ENCODE measurements at places on chromosomes 16 and 17. TPM values are rescaled to one million over a fixed set of nuclear protein-coding genes. Genes with fewer than 3 reads are reported as not detected.

SOX8 gene
- 0.17 TPM for polyA plus RNA-seq

NEUROD2 gene
- not detected for polyA plus RNA-seq

WFIKKN1 gene
- polyA plus RNA-seq, result 1.8 TPM

DNA sequence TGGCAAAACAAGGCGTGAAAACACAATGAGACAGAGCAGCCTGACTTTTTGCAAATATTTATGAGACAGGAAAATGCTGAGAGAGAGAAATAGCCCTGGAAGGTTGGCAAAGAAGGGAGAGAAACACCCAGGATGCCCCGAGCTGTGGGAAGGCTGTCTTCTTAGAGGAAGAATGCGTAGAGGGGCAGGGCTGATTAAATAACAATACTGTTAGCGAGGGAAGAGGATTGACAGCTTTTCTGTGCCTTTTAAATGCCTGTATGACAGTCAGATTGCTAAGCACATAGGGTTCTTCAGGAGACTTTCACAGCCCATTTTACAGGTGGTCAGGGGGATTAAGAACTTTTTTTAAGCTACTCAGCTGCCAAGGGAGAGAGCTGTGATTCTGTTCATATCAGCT lies 219.2 kb downstream of the SHISA9 start:
- no peak for DNase-seq
- H3K4me1 ChIP-seq, result no peaks in the 10 kb centered on the region
- H3K36me3 ChIP-seq, result no peaks in the 10 kb centered on the region
- H3K27ac ChIP-seq, result no peak overlapping the region
- H3K4me3 ChIP-seq, result no peak overlapping the region

- DNase-seq, result no peak
- no peak overlapping the region for H3K4me3 ChIP-seq
- no peaks in the 10 kb centered on the region for H3K4me1 ChIP-seq
- H3K27ac ChIP-seq, result no peak overlapping the region
Measured at GRCh38 chr17:42039794-42040763, 10.3 kb downstream of the C17orf113 start.

TBC1D3K gene
- polyA plus RNA-seq, result not detected

- H3K27ac ChIP-seq, result no peak overlapping the region
- no peak for DNase-seq
- H3K4me3 ChIP-seq, result no peak overlapping the region
- no peaks in the 10 kb centered on the region for H3K4me1 ChIP-seq
Measured at GRCh38 chr17:49843774-49844350, 4.0 kb downstream of the TAC4 start.

C16orf54 gene
- polyA plus RNA-seq, result 0.39 TPM

PRSS33 gene
- polyA plus RNA-seq, result not detected

DNA sequence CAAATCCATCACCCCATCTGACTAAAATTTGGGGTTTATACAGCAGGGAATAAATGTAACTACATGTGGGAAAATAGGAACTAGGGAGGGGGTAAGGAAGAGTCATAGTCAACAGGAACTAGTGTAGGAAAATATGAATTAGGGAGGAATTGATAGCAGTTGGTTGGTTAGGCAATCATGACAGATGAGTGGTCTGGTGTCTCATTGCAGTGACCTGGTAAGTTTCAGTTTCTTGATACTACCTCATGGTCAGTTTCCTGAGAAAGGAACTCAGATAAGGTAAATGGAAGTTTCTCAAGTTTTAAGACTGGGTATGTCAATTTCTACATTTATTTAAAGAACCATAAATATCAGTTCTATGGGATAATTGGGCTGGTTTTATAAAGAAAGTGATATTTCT lies 442.3 kb downstream of the NPIPA7 start:
- H3K27me3 ChIP-seq, result no peaks in the 10 kb centered on the region
- no peaks in the 10 kb centered on the region for H3K4me1 ChIP-seq
- no peak for DNase-seq
- H3K36me3 ChIP-seq, result no peaks in the 10 kb centered on the region
- H3K4me3 ChIP-seq, result no peak overlapping the region
- no peak overlapping the region for H3K27ac ChIP-seq

- no peak overlapping the region for H3K4me3 ChIP-seq
- no peaks in the 10 kb centered on the region for H3K4me1 ChIP-seq
- H3K27ac ChIP-seq, result peak overlapping the region; percentile 74
- H3K36me3 ChIP-seq, result peaks cover 5% of the 10 kb centered on the region
- no peak for DNase-seq
Measured at GRCh38 chr17:57329380-57330214, 73.3 kb downstream of the MSI2 start.

DNA sequence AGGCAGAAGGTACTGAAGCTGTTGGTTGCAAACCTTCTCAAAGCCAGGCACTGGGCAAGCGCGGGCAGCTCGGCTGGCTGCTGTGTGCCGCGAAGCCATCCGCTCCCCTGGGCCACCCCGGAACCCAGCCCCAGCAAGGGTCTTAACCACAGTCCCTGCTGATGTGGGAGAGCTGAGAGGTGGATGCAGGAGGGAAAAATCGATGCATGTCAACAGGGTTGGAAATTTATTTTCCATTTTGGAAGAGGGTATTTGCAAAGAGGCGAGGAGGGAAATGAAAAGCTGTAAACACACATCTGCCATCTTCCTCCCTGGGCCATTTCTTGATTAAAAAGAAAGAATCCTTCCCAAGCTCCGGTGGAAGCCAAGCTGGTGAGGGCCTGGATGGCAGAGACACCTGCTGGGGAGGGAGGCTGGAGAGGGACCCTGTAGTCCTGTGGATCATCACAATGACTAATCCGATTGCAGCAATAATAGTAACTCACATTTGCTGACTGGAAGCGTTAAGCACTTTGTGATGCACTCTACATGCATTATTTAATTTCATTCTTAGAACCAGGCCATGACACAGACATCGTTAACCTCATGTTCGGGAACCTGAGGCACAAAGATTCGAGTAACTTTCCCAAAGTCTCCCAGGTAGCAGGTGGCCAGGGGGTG lies 13.9 kb upstream of the TBX2 start:
- H3K27ac ChIP-seq, result no peak overlapping the region
- H3K4me3 ChIP-seq, result no peak overlapping the region
- no peak for DNase-seq
- no peaks in the 10 kb centered on the region for H3K27me3 ChIP-seq
- peaks cover 7% of the 10 kb centered on the region for H3K4me1 ChIP-seq
- no peaks in the 10 kb centered on the region for H3K36me3 ChIP-seq

ACSM2A gene
- polyA plus RNA-seq, result 269 TPM

Measured in kidney (tissue), 22 donors.